ENCODE measurements at places on chromosomes 5 and 9. TPM values are rescaled to one million over a fixed set of nuclear protein-coding genes. Genes with fewer than 3 reads are reported as not detected.

Gene IL3
- total RNA-seq, result not detected

Gene CMYA5
- 0.89 TPM for total RNA-seq

Gene HSD17B3
- total RNA-seq, result not detected

Gene ARRDC3
- total RNA-seq, result 33.2 TPM

All from myometrial cell (primary cell).